ENCODE measurements at places on chromosomes 5 and 9.

DNA sequence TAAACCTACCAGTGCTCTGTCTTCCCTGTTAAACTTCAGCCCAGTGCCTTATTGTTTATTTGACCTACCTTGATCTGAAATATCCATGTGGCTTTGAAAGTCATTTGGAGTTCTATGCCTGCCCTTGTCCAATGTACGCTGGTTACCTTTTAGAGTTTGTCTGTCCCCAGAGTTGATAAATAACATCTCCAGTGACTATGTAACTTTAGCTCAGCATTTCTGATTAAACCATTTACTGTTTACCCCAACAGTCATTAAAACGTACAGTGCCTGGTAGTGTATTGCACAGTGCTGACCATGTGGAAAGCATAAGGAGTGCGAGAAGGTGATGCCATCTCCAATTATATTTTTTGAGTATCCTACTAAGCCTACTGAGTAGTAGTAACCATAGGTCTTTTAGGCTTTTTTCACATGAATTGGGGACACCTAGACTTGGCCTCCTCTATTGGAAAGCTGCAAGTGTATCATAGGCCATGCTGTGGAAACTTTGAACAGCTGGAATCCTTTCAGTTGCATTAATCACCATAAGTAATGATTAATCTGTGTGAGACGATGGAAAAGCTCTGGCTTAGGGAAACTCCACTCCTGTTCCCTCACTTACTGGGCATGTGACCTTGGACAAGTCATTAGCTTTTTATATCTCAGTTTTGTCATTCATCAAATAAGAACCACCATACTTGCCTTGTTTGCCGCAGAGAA is 93.5 kb downstream of the MAST4 start:
- DNase-seq = no peak

DNA sequence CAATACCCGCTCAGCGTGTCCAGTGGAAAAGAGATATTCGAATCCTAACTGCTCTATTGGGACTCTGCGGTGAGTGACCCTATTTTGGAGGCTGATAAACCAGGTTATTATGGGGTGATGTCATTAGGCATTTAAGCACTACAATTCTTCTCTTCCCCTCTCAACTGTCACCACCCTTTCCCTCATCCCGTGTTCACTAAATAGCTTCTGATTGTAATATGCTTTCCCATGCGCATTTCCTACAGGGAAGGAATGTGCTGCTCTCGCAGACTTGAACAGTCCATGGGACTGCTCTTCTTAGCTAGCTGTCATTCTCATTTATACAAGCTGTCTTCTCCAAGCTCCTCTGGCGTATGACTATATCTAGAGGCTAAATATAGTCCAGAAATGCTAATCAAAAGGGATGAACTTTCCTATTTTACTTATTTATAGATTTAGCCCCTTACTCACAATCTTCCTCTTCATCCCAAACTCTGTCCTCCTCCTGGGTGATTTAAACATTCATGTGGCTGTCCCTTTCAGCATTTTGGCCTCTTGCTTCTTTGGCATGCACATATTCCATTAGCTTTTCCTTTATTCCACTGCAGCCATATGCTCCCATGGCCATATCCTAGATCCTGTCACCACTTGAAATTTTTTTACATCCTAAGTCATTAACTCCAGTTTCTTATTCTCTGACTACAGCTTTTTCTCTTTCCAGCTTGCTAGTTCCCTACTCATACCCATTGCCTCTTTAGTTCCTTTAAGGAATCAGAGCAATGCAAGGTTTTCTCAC is 39.6 kb upstream of the CSNK1G3 start:
- DNase-seq = no peak

DNA sequence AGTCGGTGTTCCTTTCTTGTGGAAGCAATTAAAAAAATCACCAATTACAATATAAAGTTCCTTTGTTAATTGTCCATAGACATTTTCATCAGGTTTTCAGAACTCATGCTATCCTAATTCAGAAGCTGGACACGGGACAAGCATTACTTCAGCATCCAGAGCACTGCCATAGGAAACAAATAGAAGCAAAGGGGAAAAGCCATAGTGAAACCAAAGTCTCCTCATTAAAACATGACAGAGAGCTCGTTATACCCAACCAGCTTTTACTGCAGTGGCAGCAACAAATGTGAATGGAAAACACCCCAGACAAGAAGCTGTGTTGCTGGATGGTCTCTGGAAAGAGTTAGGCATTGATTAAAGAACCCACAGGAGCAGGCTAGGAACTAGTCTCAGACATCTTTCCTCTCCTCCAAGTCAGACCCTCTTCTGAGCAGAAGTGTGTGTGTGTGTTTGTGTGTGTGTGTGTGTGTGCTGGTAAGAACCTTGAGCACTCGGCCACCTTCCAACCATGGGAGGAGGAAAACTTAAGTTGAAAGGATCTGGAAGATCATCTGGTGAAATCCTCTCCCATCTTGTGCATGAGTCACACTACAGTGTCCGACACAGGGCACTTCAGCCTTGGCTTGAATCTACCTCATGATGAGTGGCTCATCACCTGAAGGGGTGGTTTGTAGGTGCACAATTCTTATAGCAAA is 162.6 kb upstream of the ADAMTS16 start:
- DNase-seq = no peak

DNA sequence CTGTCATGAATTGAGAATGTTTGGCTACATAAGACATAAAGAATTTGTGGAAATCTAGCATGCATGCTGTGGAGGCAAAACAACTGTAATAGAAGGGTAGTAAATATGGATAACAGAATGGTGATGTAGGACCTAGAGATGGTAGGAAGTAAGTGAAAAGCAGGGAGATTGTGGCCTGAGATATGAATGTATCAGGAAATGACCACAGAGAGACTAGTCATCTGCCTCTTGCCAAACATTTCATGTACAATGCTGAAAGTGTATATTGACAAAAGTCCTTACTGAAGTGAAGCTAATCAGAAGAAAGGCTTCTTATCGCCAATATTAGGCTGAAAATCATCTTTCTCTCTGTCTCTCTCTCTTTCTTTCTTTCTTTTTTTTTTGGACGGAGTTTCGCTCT is 873.1 kb upstream of the CTNND2 start:
- no peak for DNase-seq

DNA sequence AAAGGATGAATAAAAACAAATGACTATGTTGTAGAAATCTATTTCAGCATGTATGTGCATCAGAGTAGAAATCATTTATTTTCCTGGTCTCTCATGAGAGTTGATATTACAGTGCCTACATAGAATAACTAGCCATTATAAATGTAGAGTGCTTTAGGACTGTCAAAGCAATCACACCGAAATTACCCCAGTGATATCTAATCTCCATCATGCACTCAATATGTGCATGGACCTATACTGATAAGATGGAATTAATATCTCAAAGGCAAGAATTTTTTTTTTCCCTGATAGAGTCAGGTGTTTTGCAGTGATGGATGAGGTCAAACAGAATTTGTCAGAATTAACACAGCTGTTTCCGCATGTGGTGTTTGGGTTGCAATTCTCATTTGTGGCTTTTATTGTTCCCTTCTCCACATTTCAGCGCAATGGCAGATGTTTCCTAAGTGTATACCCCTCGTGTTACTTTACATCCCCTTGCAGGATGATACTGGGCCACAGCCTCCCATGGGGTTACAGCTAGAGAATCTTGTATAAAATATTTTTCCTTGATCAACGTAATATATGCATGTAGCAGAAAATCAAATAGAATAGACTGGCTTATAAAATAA is 298.8 kb downstream of the RASEF start:
- no peak for DNase-seq

GRCh38 chr9:129282272-129282671 is 104.2 kb upstream of the IER5L start:
- DNase-seq = no peak
